Vein endothelial cell (primary cell): ENCODE measurements at places on chromosomes 3 and 15. TPM values are rescaled to one million over a fixed set of nuclear protein-coding genes. Genes with fewer than 3 reads are reported as not detected.

The TGM4 gene
- 0.10 and 0.33 TPM in 2 replicates for total RNA-seq

The LRRC34 gene
- total RNA-seq: 1.6 and 3.8 TPM in 2 replicates

The SPINK8 gene
- total RNA-seq: not detected in 2 replicates

The FHIT gene
- total RNA-seq: 1.4 and 2.9 TPM in 2 replicates

The SLC28A1 gene
- total RNA-seq: not detected in 2 replicates

The MYRIP gene
- 17.2 and 18.3 TPM in 2 replicates for total RNA-seq

The USP13 gene
- total RNA-seq: 10.8 and 16.9 TPM in 2 replicates

The FRMD5 gene
- 8.6 and 12.7 TPM in 2 replicates for total RNA-seq

The CFAP92 gene
- 0.48 and 0.65 TPM in 2 replicates for total RNA-seq

The FEZF2 gene
- not detected in 2 replicates for total RNA-seq

The MYZAP gene
- 12.7 and 14.4 TPM in 2 replicates for total RNA-seq

The GPR62 gene
- total RNA-seq: under 0.01 and 0.10 TPM in 2 replicates

The THBS1 gene
- total RNA-seq: 11,178 and 12,995 TPM in 2 replicates

The ULK3 gene
- 36.6 and 40.5 TPM in 2 replicates for total RNA-seq

The ANKRD34C gene
- not detected in 2 replicates for total RNA-seq

The SLCO2A1 gene
- total RNA-seq: 2.6 and 10.5 TPM in 2 replicates

The CLDN16 gene
- total RNA-seq: under 0.01 TPM in 2 replicates

The MEGF11 gene
- total RNA-seq: under 0.01 TPM in 1 of 2 replicates, not detected in the other

The HDC gene
- not detected in 2 replicates for total RNA-seq

The TAGLN3 gene
- not detected in 2 replicates for total RNA-seq
